Hematopoietic multipotent progenitor cell treated with erythropoietin and hydrocortisone succinate and interleukin-3 and kit ligand, for 15 days (in vitro differentiated cells): ENCODE measurements at places on chromosomes 6 and 20.

DNA sequence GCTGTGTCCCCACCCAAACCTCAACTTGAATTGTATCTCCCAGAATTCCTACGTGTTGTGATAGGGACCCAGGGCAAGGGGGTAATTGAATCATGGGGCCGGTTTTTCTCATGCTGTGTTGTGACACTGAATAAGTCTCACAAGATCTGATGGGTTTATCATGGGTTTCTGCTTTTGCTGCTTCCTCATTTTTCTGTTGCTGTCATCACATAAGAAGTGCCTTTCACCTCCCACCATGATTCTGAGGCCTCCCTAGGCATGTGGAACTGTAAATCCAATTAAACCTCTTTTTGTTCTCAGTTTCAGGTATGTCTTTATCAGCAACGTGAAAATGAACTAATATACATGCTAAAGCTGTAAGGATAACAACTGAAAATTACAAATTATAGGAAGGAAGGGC is 88.3 kb downstream of the CDYL start:
- DNase-seq, result no peak

- no peak for DNase-seq
Measured at GRCh38 chr6:44856479-44856878, 469.0 kb downstream of the CDC5L start.

- no peak for DNase-seq
Measured at GRCh38 chr6:96246563-96246962, 230.8 kb downstream of the FUT9 start.

DNA sequence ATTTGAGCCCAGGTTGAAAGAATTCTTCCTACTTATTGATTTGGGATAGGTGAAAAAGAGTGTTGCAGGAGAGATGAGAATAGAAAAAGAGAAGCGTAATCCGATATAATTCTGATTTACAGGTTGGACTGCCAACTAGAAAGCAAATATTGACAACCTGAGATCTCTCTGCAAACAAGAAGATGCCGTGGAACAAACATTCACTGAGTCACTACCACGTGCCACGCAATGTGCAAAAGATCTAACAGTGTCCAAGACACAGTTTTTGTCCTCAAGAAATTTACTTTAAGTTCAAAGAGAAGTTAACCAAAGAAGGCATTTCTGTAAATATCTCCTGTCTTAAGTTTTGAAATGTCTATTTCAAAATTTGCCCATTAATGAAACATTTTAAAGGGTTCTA is 578.0 kb upstream of the ARID1B start:
- no peak for DNase-seq

DNA sequence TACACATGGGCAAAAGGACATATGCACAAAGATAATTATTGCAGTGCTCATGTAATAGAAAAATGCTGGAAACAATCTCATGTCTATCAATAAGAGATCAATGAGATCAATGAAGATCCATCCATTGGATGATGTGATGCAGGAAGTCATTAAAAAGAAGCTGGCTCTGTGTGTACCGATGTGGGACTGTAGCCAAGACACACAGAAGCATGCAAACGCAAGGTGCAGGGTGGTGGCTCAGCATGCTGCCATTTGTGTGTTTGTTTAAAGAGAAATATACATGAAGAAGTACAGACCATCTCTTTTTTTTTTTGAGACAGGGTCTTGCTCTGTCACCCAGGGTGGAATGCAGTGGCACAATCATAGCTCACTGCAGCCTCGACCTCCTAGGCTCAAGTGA is 33.1 kb upstream of the KCNB1 start:
- no peak for DNase-seq

DNA sequence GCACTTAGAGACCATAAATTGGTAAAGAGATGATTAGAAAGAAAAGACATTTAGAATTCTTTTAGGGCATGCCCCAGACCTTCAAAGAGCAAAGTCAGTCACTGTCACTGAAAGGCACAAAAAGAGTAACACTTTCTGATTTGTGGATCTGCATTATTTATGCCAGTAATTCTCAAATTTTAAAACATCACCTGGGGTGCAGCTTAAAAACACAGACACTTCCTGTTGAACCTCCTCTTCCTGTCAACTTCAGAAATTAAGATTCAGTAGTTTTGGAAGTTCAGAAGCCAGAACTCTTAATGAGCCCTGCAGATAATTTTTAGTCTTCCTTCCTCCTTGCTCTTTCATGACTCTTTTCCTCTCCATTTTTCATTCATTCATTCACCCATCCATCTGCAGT is 137.5 kb downstream of the NRN1 start:
- DNase-seq, result no peak

- DNase-seq, result peak; percentile 74
Measured at GRCh38 chr6:125986301-125987025, at the start of gene TRMT11. Gene TRMT11 (plus strand): TSS chr6:125986540. CDS start chr6:125986551, 11 bp downstream.

DNA sequence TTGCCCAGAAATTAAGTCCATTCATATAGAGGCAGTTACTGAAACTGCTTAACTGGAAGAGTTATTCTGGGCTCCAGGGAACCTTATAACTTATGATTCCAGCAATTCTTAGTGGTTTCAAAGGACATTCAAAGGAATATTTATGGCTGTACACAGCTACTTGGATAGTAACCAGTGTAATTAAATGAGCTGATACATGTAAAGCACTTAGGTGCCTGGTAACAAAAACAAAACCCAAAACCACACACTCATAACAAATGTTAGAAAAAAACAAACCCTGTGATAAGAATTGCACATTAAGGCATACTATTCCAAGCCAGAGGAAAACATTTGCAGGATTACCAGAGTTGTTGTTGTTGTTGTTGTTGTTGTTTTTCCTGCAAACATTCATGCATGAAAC is 51.5 kb downstream of the STK4 start:
- DNase-seq, result no peak

GRCh38 chr6:159985296-159985945 is 16.5 kb downstream of the IGF2R start:
- DNase-seq, result no peak

GRCh38 chr6:120116343-120116742 is 766.8 kb upstream of the MAN1A1 start:
- DNase-seq, result no peak

- no peak for DNase-seq
Measured at GRCh38 chr6:47042275-47042791, at the start of gene ADGRF1. Gene ADGRF1 (minus strand): TSS chr6:47042332. CDS start chr6:47029061, 13,271 bp downstream.

GRCh38 chr6:73739096-73739495 is 43.1 kb downstream of the CD109 start:
- peak; percentile 48 for DNase-seq

DNA sequence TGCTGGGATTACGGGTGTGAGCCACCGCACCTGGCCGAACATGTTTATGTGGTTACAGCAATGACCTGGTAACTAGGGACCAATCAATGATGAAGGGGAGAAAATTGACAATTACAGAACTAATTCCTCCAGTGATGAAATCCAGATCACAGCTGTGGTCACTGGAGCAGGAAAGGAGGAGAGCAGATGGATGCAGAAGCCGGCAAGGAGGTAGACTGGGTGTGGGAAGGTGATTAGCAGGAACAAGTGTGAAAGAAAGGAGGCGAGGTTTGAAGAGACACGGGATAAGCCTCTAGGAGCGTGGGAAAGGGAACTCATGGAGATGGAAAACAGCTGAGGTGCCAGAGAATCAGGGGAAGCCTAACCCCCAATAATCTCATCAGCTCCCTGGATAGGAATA is 17.2 kb upstream of the SPAG4 start:
- no peak for DNase-seq

- no peak for DNase-seq
Measured at GRCh38 chr20:40251284-40251932, 437.6 kb downstream of the MAFB start.

DNA sequence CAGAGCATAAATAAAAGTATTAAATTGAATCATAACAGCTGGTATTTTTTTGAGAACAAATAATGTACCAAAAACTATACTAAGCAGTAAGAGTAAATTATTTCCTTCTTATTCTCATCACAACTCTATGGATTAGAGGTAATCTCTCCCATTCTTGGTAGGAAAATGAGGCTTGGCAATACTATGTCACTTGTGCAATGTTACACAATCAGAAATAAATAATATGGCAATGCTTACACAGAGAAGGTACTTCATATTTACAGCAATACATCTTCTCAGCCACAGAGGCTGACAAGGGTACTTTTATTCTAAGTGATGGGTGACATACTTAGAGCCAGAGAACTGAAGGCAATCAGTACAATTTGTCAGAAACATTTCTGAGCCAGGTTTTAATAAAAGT is 3.9 kb downstream of the DST start:
- no peak for DNase-seq

- no peak for DNase-seq
Measured at GRCh38 chr6:42349753-42350511, 101.8 kb downstream of the TRERF1 start.

GRCh38 chr6:149373511-149373910 is 26.6 kb upstream of the SUMO4 start:
- DNase-seq, result no peak

DNA sequence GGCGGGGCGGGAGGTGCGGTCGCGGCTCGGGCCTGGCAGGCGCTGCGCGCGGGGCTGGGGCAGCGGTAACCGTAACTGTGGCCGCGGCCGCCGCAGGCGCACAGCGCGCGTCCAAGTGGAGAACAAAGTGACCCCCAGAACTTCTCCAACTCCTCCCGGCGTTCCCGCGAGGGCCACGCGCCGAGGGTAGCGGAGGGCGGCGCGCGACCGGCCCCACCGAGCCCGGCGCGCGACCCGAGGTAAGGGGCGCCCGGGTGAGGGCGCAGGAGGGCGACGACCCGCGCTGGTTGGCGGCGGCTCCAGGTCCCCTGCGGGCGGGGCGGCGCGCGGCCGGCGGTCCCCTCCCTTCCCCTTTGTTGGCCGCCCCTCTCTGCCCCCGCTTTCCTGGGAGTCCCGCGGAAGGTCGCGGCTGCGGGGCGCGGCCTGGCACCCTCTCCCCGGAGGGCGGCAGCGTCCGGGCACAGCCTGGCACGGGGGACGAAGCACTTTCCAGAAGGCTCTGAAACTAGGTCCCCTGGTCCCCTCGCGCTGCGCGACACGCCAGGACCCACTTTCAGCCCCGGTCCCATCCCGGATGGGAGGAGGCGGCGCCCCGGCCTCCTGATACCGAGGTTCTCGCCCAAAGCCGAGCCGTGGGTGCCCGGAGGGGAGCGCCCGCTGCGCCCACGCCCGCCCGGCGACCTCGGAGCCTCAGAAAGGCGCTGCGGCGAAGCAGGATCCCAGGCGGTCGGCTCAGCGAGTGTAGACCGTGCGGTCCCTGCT is at the start of gene TIAM2:
Gene TIAM2, plus strand, starts transcription at position 62 of the 762 bp plus-strand sequence. CDS start 133,909 bp downstream, outside the sequence.
- no peak for DNase-seq

DNA sequence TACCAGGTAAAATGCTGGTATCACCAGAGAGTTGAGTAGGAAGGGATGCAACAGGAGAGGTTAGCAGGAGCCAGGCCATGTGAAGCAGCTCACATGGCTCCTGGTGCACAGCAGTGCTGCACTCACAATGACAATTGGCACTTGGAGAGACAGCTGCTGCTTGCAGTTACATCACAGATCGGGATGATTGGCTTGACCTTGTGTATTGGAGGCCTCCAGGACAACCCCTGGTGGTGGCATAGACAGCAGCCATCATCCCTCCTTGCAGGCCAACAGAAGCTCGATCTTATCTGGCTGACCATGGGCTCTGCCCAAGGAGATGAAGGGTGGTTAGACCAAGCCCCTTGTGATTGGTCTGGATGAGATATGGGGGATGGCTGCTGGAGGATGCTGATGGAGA is 73.0 kb downstream of the EYA2 start:
- DNase-seq, result no peak

GRCh38 chr20:4810426-4811019 is 88.8 kb downstream of the PRND start:
- no peak for DNase-seq

- no peak for DNase-seq
Measured at GRCh38 chr6:2534406-2535042, 216.2 kb downstream of the MYLK4 start.

DNA sequence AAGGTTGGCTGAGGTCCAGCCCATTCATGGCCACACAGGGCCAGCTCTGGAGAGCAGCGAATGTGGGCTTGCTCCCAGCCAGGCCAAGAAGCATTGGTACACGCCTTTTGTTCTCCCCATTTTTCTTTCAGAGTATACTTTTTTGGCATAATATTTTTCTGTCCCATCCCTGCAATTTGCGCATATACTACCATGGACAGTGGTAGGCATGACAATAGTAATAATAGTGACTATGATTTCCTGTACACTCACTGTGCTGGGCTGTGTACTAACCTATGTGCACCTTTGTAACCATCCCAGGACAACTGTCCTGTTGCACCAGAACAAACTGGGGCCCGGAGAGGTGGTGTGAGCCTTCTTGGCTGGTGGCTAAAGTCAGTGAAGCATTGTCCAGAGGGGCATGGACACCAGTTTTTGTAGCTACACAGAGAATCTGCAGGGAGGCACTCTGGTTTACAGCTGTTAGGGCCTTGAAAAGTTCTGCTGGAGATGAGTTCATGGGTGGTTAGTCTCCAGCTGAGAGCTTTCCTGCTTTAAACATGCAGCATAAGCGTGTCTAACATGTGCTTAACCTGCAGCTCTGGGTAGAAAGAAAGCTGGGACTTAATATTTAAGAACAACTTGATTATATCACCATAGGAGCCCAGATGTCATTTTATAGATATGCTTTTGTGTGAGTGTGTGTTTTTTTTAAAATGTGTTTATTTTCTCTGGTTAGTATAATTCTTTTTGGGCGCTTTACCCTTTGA is 38.2 kb downstream of the DTD1 start:
- no peak for DNase-seq

DNA sequence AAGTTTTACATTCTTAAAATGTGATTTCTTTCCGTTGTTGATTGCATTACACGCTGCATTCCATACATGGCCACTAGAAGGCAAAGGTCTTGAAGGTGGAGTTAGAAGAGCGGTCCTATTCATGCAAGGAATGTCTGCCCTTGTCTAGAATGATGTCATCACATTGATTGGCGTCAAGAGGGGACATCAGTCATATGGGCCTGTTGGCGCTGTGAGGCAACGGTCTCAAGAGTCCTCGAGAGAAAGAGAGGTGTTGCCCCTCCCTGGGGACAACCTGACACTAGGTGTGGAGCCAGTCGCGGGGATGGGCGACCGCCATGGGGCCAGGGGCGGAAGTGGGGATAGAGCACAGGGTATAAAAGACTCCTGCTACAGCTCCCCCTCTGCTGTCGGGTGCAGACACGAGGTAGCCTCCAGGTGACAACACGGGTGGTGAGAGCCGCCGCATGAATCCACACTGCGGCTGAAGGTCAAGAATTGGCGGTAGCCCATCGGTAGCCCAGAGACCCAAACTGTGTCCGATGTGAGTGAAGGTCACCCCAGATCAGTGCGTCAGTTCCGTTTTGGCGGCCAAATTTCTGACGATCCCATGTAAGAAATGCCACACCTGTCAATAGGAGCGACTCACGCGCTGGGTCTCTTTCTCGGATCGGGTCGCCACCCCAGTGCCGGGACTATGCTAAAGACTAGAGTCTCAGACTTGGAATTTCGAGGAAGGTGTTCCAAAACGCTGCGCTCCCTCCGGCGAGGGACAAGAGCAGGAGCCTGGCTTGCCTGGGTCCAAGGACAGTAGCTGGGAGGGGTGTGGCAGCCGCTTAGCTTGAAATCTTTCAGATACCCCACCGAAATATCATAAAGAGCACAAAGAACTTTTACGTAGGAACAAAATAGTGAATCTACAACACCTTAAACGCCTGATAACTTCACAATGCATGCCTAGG is 93.2 kb upstream of the ZNF184 start:
- DNase-seq, result no peak
